ENCODE measurements at places on chromosomes 2 and 18.

DNA sequence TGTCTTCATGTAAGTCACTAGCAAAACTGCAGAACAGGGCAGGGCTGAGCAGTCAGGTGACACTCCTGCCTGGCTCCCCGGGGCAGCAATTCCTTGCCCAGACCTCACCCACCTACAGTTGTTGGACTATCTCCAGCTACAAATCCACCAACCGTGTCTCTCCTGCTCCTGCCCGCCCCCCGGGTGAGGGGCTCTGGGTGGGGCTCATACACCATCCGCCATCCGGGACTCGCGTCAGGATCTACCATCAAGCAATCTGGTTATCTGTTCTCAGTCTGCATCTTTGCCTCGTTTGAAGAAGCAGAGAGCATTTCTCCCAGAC, 13.5 kb upstream of the GLI2 start:
- DNase-seq = no peak

DNA sequence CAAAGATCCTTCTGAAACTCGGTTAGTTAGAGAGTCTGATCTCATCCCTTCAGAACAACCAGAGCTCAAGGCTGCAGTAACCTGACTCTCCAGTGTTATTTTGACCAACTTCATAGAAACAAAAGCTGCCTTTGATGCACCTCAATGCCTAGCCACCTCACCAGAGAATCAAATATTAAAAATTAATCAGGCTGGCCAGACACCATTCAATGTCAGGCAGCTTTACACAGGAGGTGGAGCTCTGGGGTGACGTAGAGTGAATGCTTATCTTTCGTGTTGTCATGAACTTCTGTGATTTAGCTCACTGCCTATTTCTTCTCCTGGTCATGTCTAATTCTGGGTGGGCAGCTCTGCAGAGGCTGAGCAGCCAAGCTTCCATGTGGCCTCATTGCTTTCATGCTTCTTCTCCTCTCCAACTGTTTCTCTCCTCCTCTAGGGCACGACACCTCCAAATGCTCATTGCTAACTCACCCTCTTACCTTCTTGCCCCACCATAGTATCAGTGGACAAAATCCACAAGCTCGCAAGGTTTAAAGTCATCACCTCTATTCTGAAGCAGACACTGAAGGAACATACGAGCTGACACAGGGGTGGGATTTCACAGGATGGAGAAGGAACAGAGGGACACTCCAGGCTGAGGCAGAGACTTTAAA, 39.4 kb downstream of the AAK1 start:
- no peak for DNase-seq

- DNase-seq = no peak
Observed at GRCh38 chr2:106667478-106668070, 180.4 kb downstream of the CD8B2 start.

GRCh38 chr2:34991508-34992274, 1363.9 kb upstream of the CRIM1 start:
- DNase-seq = no peak

DNA sequence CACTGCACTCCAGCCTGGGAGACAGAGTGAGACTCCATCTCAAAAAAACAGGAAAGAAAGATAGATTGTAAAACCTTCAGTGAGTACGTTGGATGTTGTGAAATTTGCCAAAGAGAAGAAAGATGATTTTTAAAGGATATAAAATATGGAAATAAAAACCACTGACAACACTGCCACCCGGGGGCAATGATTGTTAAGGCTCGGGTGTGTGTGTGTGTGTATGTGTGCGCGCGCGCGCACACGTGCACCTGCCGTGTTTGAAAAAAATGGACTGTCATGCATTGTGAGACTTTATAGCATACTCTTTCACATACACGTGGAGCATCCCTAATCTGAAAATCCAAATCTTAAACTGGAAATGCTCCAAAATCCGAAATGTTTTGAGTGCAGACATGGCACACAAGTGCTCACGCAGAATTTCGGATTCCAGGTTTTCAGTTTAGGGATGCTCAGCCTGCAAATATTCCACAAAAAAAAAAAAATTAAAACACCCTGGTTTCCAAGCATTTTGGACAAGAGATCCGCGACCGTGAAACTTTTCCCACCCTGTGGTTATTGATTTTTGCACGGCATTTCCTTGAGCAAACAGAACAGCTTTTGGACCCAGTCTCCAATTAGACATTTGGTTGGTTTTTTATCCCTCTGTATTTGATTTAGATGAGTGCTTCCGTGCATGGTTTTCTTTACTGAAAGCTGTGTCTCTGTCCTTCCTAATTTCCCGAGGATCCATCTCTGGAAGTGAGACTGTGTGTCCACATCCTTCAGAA, 269.2 kb downstream of the AGAP1 start:
- DNase-seq = no peak
